GM04503 (cell line): ENCODE measurements at places on chromosomes 13 and 19.

DNA sequence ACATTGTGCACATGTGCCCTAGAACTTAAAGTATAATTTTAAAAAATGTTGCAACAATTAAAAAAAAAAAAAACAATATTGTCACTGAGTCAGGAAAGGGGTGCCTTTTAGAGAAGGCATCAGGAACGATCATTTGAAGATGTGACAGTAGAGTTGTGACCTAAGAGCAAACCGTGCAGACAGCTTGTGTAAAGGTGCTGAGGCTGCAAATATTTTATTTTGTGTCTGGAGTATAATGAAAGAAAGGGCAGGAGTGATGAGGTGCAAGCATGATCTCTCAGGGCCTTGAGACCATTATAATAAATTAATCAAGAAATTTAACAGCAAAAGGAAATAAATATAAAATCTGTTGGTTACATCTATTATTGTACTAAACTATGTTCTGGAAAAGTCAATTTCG is 1219.7 kb downstream of the OLFM4 start:
- DNase-seq, result no peak

DNA sequence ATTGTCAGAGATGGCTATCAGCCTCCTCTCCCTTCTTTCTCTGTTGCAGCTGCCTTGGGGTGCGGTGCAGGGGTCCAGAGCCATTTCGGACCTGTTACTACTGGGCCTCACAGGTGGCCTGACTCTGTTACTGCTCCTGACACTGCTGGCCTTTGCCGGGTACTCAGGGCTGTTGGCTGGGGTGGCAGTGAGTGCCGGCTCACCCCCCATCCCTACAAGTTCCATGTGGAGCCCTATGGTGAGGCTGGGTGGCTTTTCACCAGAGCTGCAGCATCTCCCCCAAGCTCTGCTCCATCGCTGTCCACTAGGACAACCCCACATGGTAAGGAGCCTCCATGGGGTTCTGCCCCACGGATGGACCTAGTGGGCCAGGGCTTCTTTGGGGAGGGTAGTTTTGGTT is 13.7 kb upstream of the ZNF492 start:
- no peak for DNase-seq

- no peak for DNase-seq
Observed at GRCh38 chr19:1189419-1189818, 15.4 kb upstream of the SBNO2 start.

GRCh38 chr13:109792416-109793059 is 6.2 kb upstream of the IRS2 start:
- DNase-seq, result no peak

GRCh38 chr13:100508455-100508854 is 80.1 kb downstream of the GGACT start:
- no peak for DNase-seq

DNA sequence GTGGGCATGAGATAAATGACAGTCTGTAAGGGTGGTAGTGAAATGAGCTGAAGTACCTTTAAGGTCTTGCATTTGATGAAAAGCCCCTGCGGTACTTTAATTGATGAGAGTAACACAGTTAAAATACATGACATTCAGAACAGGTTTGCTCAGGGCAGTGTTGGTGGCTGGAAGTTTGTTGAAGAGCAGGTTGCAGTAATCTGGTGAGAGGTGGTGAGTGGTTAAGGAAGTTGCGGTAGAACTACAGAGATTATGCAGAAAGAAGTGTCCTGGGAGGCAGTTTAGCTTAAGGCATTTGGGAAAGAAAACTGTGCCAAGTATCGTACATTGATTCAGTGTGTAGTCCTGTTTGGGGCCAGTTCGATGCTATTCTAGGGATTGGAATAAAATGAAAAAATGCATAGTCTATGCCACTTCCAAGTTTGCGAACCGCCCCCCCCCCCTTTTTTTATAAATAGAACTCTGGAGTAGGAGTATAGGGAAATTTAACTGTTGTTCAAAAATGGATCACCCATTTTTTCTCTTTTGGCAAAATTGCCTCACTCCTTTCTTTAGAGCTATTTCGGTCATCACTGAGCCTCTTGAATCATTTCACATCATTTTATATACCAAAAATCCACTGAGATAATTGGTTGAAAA is 42.7 kb downstream of the SLAIN1 start:
- no peak for DNase-seq

DNA sequence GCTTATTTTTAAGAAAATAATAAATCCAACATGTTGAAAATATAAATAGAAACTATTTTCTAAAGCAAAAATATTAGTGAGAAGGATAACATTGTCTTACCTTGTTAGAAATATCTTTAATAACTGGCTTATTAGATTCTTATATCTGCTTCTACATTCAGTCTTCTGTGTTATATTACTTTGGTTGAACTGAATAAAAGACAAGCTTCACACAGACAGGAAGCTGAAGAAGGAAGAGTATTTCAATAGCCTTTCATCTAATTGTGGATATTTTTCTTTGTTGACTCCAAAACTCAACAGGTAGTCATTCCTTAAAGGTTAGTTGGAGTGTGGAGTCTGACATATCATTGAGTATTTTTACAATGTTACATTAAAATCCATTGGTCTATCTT is 10.9 kb downstream of the SETDB2 start:
- DNase-seq, result no peak

DNA sequence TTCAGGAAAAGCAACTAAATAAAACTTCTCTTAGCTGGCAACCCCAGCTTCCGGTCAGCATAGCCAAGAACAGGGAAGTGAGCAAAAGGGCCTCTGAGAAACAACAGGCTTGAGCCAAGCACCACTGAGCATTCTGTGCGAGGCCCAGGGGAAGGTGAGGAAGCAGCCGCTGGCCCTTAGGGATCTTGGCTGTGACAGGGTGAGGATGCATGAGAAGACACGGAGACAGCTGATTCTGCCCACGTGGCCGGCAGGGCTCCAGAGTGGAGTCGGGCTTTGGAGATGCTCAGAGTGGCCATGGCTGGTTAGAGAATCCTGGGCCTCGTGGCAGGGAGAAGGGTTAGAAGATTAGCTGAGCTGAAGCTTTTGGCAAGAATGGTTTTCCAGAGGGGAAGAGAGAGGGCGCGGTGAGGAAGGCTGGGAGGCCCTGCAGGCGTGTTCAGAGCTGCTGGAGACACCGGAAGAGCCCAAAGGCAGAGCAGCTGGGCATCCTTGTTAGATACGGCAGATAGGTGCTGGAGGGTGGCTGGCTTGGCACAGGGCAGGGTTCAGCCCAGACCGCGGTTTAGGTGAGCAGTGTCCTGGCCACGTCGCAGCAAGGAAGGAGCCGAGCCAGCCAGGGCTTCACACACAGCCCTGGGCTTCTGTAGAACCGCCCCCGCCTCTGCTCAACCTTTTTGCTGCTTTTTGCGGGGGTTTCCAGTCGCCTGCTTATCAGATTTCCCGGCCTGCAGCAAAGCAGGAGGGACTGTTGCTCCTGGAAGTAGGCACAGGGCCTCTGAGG is 17.3 kb downstream of the UPF1 start:
- DNase-seq, result peak; percentile 70

DNA sequence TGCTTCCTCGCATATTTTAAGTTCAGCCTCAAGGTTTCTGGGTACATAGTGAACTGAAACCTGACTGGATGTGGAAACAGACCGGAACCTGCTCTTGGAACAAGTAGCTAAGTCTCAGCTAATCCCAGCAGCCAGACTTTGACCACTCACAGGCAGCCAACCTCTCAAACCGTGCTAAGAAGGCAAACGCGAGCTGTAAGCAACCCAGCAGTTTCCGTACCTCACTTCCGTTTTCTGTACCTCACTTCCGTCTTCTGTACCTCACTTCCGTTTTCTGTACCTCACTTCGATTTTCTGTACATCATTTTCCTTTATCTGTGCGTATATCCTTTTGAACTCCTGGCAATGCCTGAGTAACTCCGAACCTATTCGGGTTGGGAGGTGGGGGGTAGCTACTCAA is 96.8 kb downstream of the SUCLA2 start:
- DNase-seq, result no peak

- DNase-seq, result no peak
Observed at GRCh38 chr13:38566519-38566918, 120.4 kb upstream of the FREM2 start.

DNA sequence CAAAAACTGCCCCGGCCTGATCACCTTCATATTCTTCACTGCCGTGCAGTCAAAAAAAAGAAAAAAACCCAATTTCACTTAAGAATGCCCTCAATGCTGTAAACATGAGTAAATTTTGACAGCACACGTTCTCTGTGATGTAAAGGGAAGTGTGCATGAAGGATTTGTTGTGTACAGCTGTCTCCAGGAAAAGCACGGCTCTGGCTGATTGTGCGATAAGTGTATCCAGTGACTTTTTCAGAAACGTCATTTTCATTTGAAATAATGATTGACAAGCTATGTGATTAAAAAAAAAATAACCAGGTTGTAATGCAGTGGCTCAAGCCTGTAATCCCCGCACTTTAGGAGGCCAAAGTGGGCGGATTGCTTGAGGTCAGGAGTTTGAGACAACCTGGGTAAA is 39.6 kb downstream of the ANKRD10 start:
- no peak for DNase-seq

- peak; percentile 23 for DNase-seq
Observed at GRCh38 chr13:44068169-44068568, 188.5 kb downstream of the LACC1 start.

DNA sequence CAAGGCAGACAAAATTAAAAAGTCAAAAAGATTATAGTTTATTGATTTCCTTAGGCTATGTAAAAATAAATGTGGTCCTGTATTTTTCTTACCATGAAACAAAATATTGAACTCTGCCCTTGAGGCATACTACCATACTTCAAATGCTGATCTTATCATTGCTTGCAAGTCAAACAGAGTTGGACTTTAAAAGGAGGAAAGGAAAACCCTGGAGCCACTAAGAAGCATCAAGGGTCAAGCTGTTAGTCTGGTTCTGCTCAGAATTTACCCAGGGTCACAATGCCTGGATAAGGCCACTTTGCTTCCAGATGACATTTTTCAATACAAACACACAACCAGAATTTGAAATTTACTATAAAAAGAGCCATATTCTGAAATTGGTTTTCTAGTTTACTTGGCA is 2.2 kb upstream of the FREM2 start:
- DNase-seq, result no peak

GRCh38 chr13:84430446-84430845 is 548.2 kb upstream of the SLITRK1 start:
- DNase-seq, result no peak

- no peak for DNase-seq
Observed at GRCh38 chr13:75329723-75330122, 152.2 kb downstream of the TBC1D4 start.

- DNase-seq, result no peak
Observed at GRCh38 chr19:45423033-45423588, 606 bp downstream of the ERCC1 start.

GRCh38 chr19:49968279-49968922 is 7.4 kb upstream of the SIGLEC11 start:
- no peak for DNase-seq

DNA sequence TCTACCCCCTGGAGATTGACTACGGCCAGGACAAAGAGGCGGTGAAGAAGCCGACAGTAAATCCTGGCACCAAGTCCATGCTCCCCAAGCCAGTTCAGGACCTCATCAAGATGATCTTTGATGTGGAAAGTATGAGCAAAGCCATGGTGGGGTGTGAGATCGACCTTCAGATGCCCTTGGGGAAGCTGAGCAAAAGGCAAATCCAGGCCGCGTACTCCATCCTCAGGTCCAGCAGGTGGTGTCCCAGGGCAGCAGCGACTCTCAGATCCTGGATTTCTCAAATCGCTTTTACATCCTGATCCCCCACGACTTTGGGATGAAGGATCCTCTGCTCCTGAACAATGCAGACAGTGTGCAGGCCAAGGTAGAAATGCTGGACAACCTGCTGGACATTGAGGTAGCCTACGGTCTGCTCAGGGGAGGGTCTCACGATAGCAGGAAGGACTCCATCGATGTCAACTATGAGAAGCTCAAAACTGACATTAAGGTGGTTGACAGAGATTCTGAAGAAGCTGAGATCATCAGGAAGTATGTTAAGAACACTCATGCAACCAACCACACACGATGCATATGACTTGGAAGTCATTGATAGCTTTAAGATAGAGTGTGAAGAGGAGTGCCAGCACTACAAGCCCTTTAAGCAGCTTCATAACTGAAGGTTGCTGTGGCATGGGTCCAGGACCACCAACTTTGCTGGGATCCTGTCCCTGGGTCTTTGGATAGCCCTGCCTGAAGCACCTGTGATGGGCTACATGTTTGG is 24.0 kb upstream of the ANKRD10 start:
- DNase-seq, result no peak

GRCh38 chr13:94703721-94704314 is 8.5 kb downstream of the SOX21 start:
- no peak for DNase-seq

- DNase-seq, result no peak
Observed at GRCh38 chr13:18946738-18947137, 234.9 kb downstream of the TUBA3C start.

DNA sequence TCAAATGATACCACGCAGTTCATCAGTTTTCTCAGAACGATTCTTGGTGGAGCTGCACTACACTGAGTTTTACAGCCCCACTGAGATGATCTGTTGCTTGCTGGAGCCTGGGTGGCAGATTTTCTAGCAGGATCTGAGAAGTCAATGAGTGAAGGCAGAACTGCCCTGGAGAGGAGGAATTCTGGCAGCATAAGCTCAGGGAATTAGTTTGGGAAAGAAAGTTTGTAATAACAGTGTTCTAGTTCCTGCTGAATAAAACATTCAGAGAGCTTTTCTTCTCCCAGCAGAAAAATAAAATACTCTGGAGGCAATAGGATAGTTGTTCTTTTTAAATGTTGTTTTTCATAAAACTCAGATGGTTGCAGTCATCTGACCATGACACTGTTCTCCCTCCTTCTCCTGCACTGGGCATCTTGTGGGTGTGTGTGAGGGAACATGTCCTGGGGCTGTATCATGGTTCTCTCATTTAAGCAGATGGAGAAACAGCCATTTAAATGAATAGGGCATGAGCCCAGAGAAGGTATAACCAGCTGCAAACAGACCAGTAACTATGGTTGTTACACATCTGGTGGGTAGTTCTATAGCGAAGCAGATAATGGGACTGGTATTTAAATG is 29.6 kb downstream of the OLFM4 start:
- DNase-seq, result no peak

DNA sequence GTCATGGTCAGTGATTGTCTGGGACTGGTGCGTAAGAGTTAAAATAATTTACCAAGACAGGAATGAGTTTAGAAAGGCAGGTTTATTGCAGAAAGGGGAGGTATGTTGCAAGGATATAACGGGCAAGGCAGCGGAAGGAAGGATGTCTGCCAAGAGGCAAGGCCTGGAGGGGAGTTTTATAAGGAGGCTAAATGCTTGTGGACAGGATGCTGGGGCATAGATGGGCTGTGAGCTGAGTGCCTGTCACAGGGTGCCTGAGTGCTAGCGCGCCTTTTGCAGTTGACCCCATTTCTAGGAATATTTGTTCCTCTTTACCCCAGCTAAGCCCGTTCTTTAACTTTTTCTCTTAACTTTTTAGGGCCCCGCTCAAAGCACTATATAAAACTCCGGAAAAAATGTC is 58.7 kb downstream of the TEX26 start:
- no peak for DNase-seq

DNA sequence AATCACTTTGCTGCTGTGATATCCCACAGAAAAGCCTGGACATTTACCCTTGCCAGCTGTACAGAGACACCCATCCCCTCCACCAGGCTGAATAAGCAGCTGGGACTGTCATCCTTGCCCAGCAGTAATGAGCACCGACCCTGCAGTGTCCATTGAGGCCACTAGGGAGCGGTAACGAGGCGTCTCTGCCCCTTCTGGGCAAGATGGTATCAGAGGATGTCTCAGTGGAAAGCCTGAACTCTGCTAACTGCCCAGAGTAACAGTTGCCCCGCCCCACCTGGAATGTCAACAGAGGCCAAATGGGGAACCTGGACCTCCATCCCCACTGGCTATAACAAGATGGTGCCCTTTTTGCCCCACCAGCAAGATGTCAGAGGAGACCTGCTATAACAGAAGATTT is 22.8 kb upstream of the CEACAM20 start:
- DNase-seq, result no peak

- no peak for DNase-seq
Observed at GRCh38 chr13:110503037-110503901, 58.3 kb downstream of the RAB20 start.
